Dermis microvascular lymphatic vessel endothelial cell (primary cell): ENCODE measurements at places on chromosomes 1 and 21. TPM values are rescaled to one million over a fixed set of nuclear protein-coding genes. Genes with fewer than 3 reads are reported as not detected.
A peak's percentile ranks its signal among the peaks of the same experiment; 100 is the strongest.

CYP4A11 gene
- not detected in 2 replicates for total RNA-seq

VWA1 gene
- 6.9 and 7.7 TPM in 2 replicates for total RNA-seq

DTL gene
- 10.6 and 11.4 TPM in 2 replicates for total RNA-seq

DNA sequence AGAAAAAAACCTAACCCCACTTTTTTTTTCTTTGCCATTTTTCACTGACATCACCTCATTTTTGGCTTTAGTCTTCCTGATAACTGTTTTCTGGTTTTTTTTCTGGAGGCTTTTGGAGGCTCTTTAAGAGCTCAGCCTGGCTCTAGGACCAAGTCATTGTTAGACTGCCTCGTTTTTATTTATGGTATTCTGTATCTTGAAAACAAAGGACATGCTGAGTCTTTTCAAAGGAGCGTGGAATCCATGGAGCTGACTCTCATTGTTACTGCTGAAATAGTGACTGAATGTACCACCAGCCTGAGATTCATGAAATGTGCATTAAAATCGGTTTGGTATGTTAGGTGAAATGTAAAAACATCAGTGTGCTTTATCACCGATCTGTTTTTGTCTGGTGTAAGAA is 28.0 kb downstream of the RASAL2 start:
- no peak for DNase-seq

DNA sequence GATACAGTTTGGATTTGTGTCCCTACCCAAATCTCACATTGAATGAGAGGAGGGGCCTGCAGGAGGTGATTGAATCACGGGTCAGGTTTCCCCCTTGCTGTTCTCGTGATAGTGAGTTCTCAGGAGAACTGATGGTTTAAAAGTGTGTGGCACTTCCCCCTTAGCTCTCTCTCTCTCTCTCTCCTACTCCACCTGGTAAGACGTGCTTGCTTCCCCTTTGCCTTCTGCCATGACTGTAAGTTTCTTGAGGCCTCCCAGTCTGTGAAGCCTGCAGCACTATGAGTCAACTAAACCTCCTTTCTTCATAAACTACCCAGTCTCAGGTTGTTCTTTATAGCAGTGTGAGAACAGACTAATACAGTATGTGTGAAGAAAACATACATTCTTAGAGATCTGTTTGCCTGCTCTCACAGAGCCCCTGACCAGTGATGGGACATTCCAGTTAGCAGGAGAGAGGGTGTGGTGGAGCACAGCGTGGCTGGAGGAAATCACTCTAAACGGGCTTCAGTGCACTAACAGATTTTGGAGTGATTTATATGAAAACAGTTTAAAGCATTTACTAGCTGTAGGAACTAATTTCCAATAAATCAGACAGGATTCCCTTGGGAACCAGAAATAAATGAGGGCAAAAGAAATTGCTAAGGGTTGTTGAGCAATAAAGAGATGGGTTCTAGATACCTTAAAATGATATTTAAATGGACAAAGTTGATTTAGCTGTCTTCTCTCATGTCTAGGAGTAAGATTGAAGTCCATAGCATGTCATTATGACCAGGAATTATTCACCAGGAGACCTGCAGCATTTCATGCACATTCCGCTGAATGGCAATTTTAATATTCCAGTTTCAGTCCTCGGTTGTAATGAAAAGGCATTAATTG is 411.0 kb downstream of the CAMTA1 start:
- DNase-seq, result no peak

DNA sequence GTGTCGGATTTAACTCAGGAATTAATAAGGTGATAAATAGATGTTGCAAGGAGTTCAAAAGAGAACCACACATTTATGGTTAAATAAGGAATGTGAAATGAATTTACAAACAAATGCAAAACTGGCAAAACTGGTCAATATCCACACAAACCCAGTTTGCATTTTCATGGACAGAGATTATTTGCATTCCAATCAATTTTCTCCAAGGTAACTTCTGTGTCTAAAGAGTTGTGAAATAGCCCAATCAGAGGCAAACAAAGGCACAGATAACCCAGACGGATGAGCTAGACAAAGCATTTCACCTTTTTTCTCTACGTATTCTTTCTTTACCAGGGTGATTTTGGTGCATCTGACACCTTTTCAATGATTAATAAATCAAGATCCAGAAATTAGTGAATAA is 63.9 kb downstream of the MAP3K7CL start:
- DNase-seq, result no peak

GRCh38 chr1:24294228-24294672 is 24.9 kb upstream of the GRHL3 start:
- DNase-seq, result peak; percentile 44

GRCh38 chr1:209703834-209704504 is 677 bp upstream of the HSD11B1 start:
- DNase-seq, result no peak

DNA sequence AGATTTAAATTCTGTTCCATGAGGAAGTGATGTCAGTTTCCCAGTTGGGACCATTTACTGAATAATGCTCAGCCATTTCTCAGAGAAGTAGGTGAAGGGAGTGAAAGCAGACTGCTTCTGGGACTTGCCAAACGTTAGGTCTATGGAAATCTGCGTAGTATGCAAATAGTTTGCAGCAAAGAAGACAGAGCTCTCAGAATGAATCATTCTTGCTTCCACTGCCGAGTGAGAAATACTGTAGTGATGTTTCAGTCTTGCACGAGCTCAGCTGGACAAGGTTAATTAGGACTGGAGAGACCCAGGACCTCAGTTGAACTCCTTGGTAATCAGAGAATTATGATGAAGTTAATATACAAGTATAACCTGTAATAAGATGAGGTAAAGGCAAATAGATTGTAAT is 317.7 kb upstream of the DAB1 start:
- no peak for DNase-seq

DNA sequence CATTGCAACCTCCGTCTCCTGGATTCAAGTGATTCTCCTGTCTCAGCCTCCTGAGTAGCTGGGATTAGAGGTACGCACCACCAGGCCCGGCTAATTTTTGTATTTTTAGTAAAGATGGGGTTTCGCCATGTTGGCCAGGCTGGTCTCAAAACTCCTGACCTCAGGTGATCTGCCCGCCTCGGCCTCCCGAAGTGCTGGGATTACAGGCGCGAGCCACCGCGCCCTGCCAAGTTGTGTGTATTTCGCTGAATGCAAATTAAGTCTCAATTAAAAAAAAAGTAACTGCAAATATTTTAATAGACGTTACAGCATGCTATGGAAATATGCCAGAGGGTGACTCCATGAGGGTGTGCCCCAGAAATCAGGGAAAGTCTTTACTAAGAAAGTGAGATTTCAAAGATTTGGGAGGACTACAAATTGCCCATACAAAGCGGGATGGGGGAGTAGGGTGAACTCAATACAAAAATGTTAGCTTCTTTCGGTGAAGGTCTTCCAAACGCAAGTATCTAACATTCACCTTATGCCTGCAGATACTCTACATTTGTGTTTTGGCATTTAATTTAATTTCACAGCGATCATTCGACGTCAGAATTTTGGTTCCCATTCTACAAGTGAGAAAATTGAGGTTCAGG is 85.6 kb downstream of the NKAIN1 start:
- no peak for DNase-seq
